ENCODE measurements at places on chromosomes 6 and 20.

GRCh38 chr6:56021943-56022342 is 146.6 kb upstream of the BMP5 start:
- DNase-seq: no peak

DNA sequence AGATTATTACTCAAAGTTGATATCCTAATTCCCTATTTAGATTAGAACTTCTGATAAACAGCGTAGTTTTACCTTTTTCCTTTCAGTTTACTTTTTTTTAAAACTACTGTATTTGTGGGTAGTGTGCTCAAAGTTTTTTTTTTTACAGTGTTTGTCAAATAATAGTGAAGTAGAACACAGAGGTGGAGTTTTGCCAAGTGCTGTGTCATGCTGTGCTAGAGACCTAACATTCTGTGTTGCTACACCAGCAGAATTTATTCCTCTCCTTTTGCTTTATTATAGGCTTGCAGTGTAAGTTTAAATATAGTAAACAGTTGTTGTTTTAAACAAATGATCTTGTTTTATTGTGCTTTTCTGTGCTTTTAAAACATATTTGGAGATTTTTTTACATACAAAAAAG is 125.4 kb downstream of the HIVEP1 start:
- no peak for DNase-seq

GRCh38 chr6:152290693-152291092 is 346.5 kb downstream of the SYNE1 start:
- no peak for DNase-seq

GRCh38 chr6:163771180-163771579 is 356.7 kb downstream of the QKI start:
- no peak for DNase-seq

- DNase-seq: no peak
These were observed 40.4 kb upstream of the UTRN start for GRCh38 chr6:144244688-144245087.

DNA sequence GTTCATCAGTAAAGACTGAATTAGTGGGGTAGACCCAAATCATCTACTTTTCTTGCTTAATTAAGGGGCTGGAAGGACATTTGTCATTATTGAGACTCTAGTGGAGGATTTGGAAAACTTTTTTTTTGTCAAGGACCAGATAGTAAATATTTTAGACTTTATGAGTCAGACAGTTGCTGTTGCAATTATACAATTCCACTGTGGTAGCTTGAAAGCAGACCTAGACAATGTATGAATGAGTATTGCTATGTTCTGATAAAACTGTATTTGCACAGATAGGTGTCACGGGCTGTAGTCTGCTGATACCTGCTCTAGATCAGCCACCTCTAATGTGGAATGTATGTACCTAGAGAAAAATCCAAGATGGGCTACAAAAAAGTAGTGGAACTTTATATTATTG is 175.0 kb downstream of the CARMIL1 start:
- no peak for DNase-seq

- no peak for DNase-seq
These were observed 67.9 kb downstream of the ARMC2 start for GRCh38 chr6:108916026-108916686.

DNA sequence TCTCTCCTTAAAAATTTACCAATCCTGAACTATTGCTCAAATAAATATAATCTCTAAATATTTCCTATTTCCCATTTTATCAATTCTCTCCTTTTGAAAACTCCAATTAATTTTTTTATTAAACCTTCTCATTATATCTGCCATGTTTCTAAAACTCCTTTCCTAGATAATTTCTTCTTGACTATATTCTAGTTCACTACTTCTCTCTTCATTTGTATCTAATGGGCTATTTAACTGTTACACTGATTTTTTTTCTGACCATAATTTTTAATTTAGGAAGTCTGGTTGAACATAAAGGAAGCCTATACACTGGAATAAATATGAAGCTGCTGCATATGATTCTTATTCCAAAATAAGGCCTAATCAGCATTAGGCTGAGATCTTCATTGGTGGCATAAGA is 96.3 kb upstream of the PLN start:
- DNase-seq: no peak

DNA sequence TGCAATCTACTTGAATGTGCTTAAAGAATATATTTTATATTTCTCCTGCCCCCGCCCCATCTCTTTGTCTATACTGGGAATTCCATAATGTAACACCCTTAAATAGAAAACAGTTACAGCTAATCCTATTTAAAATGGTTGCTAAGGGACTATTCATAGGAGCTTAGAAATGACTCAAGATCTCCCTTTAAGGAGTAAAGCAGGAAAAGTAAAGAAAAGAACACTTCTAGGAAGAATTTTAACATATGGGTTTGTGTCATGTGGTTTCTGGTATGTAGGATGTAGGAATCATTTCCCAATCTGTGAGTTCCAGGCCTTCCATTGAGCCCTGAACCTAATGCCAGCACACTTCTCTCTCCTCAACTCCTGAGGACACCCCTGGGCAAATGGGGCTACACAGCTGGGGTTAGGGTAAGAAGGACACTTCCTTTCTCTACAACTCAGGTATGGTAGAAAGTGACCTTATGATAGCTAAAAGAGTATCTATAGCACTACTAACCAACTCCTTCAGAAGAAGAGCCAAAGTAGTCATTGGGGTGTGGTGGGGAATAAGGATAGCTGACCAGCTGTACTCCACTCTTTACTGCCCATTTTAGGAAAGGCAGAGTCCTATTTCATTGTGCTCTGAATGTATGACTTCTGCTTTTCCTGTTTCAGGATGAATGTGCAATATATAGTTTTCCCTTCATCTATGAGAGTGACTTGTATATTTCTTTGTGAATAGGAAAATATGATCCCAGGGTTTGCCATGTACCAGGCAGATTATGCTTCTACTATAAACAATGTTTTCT is 27.3 kb downstream of the RIMS1 start:
- no peak for DNase-seq

DNA sequence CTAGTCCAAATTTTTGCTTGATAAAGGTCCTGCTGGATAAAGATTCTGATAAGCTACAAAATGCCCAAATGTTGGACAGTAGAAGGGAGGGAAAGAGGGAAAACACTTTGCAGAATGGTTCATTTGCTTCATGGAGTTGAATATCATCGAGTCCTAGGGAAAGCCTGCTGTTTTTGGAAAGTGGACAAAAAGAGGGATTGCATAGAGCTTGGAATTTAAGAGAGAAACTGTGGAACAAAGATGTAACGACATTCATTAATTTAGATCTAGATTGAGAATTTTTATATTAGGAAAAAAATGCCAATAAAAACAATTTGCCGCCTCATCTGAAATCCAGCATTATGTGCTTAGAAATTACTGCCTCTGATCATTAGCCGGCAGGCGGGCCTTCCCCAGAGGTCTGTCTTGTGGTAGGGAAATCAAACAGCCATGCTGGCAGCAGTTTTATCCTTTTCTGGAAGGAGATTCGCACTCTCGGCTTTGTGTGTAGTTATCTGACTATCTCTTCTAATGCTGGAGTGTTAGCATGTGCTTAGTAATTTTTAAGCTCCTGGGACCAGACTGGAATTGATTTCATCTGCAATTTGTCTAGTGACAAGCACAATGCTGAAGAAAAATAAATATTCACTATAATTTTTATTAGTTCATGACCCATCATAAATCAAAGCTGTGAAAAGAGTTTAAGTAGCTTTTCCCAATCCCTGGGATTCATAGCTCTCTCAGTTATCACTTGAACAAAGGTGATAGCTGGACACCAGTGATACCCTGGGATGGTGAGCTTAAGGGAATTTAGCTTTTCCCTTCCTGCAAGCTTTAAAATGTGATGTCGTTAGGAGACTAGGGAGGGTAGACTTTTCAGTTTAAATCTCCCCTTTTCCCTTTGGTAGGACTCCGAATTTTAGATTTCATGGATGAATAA is 329.5 kb downstream of the PRL start:
- DNase-seq: no peak

DNA sequence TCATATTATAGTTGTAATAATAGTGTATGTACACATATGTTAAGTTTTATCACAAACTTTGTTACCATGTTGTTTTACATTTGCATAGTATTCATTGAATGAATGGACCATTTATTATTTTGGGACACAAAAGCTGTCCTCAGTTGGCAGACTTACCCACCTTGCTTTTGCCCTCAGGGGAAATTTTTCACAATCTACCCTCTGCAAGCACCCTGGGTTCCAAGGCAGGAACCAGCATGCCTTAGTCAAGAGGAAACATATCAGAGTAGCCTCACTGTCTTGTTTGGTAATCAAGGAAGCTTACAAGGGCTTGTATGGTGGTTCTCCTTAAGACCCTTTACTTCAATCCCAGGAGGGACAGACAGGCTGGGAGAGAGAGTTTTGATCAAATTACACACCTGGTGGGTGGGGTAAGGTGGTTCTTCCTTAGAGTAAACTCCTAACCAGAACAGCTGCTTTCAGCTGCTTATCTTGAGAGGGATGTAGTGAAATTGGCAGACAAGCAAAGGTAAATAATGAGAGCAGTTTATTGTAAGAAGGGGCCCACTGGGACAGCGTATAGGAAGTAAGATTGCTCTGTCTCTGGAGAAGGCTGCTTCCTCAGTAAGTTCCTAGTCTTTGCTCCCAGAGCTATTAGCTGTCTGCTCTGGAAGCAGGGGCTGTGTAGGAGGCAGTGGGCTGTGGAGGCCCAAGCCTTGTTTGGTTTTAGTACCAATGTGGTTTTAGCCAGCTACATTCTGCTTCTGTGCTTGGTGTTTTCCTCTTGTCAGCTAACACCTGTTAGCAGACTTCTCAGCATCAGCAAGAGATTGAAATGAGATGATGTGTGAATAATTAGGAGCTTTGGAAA is 31.1 kb downstream of the BRPF3 start:
- DNase-seq: no peak

GRCh38 chr6:150410906-150411305 is 42.1 kb downstream of the IYD start:
- DNase-seq: no peak

DNA sequence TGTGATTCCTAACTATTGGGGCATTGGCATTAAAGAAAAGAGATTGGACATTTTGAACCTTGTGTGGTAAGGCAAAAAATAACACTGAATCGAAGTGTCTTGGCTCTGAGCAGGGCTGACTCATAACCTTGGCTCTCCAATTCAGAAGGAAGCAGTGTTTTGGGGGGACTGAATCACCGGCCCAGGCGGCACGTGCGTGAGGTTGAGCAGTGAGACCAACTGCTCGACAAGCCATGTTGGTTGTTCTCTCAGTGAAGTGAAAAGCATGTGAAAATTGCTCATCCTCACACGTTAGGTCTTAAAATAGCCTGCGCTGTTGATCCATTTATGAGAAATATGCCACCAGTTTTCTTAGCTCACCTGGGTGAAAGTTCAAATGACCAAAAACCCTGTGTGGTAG is 137.8 kb upstream of the SPACA1 start:
- no peak for DNase-seq

DNA sequence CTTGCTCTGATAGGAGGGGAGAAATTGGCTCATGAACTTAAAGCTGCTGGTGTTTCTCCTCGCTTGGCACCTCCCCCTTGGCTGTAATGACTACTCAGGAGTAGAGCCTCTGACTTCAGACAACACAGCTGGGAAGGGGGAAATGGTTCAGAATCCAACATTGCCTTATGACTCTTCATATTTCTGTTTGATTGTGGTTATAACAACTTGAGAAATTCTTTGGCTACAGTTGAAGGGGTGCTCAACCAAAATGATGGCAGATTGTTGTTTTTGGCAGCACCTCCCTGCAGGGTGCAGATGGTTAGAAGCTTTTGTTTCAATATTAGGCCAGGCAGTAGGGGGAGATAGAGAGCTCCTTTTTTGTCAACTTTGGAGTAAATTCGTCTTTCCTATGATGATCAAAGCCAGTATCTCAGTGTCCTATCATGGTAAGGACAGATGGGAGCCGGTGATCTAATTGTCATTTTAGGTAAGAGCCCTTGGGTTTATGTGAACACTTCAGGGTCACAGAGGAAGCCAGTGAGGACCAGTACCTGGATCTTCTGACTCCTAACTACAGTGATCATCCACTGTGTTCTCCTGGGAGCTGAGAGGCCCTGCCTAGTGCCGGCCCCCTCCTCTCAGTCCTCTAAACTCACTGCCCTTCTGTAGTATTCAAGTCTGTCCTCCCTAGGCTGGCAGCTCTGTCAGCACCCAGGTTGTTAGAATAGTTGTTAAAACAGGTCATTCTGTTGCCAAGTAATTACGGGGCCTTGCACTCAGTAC is 39.9 kb downstream of the RPRD1B start:
- DNase-seq: no peak

DNA sequence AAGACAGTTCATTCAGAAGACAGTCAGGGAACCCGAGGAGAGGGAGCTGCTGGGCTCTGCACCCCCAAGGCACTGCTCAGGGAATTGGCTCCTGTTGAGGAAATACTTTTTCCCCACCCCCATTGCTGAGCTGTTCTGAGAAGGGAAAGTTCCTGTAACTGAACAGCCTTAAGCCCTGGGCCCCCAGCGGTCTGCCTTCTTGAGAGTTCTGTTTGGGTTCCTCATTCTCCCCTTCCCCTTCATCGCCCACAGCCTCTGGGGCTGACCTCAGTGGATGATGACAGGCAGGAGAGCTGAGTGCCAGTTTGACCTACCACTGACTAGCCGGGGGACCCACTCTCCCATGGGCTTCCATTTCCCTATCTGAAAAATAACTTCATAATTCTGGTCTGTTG is 10.7 kb downstream of the HCK start:
- no peak for DNase-seq

GRCh38 chr20:46883892-46884291 is 10.8 kb upstream of the EYA2 start:
- DNase-seq: no peak

DNA sequence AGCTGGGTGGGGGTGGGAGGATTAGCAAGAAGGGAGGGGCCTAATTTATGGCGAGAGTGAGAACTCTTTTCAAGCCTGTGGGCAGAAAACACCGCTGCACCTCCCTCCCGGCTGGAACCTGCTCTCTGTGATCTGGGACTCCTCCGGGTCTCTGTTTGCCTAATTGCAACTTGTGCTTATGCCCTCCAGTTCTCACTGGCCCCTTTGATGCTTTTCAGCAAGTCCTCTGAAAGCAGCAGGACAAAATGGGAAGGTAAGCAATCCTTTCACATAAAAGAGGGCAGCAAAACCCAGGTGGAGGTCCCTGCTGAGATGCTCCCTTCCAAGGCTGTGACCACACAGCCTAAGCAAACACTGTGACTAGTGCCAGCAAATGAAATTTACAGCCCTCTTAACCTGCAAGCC is 523.0 kb upstream of the FLRT3 start:
- no peak for DNase-seq

DNA sequence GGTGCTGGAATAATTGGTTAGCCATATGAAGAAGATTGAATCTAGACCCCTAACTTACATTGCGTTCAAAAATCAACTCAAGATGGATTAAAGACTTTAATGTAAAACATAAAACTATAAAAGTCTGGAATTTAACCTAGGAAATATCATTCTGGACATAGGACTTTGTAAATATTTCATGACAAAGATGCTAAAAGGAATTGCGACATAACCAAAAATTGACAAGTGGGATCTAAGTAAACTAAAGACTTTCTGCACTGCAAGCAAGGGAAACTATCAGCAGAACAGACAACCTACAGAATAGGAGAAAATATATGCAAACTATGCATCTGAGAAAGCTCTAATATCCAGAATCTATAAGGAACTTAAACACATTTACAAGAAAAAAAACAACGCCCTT is 45.5 kb upstream of the SLC35F1 start:
- DNase-seq: no peak

- no peak for DNase-seq
These were observed 149.1 kb upstream of the FAM83B start for GRCh38 chr6:54697424-54697823.

Data from activated CD8-positive, alpha-beta memory T cell treated with anti-CD3 and anti-CD28 coated beads for 4 hours (primary cell).